Karpas-422 (cell line): ENCODE measurements at places on chromosomes 11 and 22.
A peak's percentile ranks its signal among the peaks of the same experiment; 100 is the strongest.

- no peak for DNase-seq
Measured at GRCh38 chr11:44418456-44418830, 108.5 kb upstream of the ALX4 start.

GRCh38 chr11:46895821-46896220 lies 22.5 kb downstream of the LRP4 start:
- no peak for DNase-seq

GRCh38 chr11:25068451-25068850 lies 571.6 kb downstream of the LUZP2 start:
- no peak for DNase-seq

DNA sequence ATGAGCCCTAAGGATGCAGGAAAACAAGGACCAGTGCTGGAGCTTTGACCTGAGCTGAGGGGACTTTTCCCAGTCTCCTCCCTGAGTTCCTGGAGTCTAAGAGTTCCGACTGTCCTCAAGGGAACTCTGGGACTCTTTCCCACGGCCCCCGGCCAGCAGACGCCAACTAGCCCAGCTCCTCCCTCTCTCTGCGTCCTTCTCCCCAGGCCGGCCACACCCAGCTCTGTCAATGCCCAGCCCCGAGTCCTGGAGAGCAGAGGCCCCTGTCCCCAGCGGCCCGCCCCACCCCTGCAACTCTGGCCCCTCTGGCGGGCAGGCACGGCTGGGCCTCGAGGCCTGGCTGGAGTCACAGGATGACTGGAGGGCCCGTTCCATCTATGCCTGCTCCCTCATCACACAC lies 29.8 kb downstream of the NECTIN1 start:
- no peak for DNase-seq

DNA sequence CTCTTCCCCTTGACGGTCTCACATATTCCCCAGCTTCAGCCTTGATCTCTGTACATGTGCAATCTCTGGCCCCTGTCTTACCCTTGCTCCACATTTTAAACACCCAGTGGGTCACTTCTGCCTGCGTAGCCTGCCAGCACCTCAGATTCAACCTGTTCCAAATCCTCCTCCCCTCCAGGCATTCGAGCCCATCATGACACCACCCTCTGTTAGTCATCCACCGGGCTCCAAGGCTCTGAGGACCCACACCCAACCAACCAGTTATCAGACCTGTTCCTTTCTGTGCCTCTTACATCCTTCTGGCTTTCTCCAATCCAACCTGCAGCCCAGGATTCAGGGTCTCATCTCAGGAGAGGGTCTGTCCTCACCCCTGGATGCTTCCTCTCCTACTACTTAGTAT lies 119.8 kb upstream of the TBCEL start:
- no peak for DNase-seq

GRCh38 chr11:8362899-8363298 lies 99.2 kb upstream of the LMO1 start:
- no peak for DNase-seq

DNA sequence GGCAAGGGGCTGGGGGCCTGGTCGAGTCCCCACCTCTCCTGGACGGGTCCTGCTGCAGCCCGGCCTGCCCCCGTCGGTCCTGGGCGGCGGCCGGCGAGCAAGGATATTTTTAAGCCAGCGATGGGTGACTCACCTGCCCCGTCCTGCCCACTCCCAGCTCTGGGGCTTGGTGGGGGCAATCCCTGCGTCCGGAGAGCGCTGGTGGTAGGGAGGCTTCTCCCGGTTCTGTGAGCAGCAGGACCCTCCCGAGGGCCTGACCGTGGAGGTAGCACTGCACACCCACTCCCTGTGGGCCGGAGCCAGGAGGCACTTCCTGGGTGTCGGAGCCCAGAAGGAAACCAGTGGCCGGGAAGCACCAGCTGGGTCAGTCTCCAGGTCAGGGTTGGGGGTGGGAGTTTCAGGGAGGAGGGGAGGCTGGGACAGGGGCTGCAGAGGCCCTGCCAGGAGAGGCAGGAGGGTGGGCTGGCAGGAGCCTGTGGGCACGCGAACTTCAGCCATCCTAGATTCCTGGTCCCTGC lies 467 bp downstream of the EPS8L2 start:
- no peak for DNase-seq

- peak; percentile 57 for DNase-seq
Measured at GRCh38 chr22:19654338-19654987, 59.8 kb upstream of the SEPTIN5 start.

- peak; percentile 10 for DNase-seq
Measured at GRCh38 chr11:123469089-123469488, 39.0 kb downstream of the GRAMD1B start.

GRCh38 chr11:68373815-68374501 lies 61.6 kb downstream of the LRP5 start:
- no peak for DNase-seq

DNA sequence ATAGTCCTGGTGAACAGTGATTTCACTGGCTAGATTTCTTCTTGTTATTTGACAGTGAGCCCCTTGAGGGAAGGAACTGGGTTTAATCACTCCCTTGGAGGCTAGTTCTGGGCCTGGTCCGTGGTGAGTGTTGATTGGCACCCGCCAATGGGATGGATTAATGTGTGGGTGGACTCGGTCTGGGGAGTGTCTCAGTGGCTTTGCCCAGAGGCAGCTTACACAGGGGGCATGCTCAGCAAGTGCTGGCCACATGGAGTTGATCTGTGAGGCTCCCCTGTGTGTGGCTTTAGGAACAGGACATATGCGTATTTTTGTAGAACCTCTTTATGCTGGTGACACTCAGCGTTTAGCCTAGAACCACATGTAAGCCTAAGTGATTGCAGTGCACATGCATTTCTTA lies 106.9 kb downstream of the TBC1D22A start:
- no peak for DNase-seq

- DNase-seq, result peak; percentile 45
Measured at GRCh38 chr11:17388609-17389210, at the start of gene KCNJ11. TSS of gene KCNJ11 (minus strand) at chr11:17388659. CDS start at chr11:17388091, 568 bp downstream.

DNA sequence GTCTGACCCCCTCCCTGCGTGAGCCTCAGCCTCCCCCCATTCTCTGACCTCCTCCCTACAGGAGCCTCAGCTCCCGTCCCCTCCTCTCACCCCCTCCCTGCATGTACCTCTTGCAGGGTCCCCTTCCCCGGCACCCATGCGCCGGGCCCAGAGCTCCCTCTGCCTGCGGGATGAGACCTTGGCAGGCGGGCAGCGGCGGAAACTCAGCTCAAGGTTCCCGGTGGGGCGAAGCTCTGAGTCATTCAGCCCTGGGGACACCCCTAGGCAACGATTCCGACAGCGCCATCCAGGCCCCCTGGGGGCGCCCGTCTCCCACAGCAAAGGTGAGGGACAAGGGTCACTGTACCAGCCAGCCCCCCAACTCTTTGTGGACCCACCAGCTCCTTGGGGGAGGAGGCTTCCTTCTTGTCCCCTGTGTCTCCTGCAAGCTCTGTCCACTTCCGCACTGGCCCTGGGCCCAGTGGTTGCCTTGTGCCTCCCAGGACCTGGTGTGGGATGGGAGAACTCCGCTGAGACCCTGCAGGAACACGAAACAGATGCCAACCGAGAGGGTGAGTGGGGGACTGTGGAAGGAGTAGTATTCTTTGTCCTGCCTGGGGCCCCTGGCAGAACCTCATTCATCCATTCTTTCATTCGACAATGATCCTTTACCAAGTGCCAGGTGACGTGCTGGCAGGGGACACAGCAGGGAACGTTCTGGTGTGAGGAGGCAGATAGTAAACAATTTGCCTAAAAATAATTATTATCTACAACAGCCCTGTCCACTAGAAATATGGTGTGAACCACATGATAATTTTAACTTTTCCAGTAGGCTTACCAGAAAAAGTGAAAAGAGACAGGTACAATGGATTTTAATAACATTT lies 3.7 kb upstream of the RPS6KA4 start:
- peak; percentile 91 for DNase-seq

- no peak for DNase-seq
Measured at GRCh38 chr11:65078786-65079342, 5.0 kb downstream of the CDCA5 start.

DNA sequence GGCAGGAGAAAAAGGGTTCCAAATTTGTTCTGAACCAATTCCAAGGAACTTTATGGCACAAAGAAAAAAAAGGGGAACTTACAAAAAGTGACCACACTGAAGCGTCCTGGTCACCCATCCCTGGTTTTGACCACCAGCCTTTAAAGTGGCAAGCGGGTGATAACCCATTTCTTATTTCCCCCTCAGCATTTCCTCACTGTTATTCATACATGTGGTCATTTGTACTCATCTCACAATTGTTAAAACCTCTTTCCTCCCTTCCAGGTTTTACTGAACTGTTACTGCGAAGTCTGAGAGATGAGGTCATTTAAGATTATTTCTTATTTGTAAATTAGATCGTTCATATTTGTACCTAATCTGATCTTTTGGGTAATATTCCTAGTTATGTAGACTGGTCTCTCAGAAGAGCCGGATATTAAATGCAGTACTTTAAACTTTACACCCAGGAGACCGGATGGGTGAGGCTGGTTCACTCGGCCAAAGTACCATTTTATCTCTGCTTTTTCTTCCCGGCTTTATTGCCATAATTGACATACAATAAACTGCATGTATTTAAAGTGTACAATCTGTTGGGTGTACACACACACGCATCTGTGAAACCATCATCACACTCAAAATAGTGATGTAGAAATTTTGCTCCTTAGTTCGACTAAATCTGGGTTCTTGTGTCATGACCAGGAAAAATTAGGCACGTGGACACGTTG lies 47.0 kb downstream of the CDPF1 start:
- DNase-seq, result no peak

DNA sequence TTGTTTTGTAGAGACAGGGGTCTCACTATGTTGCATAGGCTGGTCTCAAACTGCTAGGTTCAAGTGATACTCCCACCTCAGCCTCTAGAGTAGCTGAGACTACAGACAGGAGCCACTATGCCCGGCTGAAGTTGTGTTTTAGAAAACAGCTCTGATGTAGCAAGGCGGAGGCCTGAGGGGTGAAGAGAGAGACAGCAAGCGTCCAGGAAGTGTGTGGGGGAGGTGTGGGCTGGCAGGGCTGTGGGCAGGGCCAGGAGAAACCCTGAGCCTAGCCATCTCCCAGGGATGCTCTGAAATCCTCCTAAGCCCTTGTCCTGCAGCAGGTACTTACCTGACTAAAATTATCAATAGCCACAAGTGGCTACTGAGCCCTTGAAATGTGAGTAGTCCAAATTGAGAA lies 16.1 kb upstream of the RPS3 start:
- DNase-seq, result no peak
